ENCODE measurements at places on chromosomes 6 and 20.

- no peak for DNase-seq
Measured at GRCh38 chr6:119160911-119161310, 82.4 kb upstream of the FAM184A start.

GRCh38 chr6:84013931-84014330 is 19.6 kb upstream of the MRAP2 start:
- DNase-seq, result no peak

- DNase-seq, result no peak
Measured at GRCh38 chr6:133740816-133741215, 148.1 kb upstream of the TCF21 start.

- no peak for DNase-seq
Measured at GRCh38 chr20:41505184-41505583, 113.0 kb downstream of the CHD6 start.

- DNase-seq, result no peak
Measured at GRCh38 chr6:81614292-81614691, 138.2 kb downstream of the TENT5A start.

- DNase-seq, result no peak
Measured at GRCh38 chr6:15642276-15642675, 20.6 kb downstream of the DTNBP1 start.

GRCh38 chr6:6033858-6034257 is 27.1 kb upstream of the NRN1 start:
- DNase-seq, result no peak

GRCh38 chr6:165383323-165383722 is 73.9 kb upstream of the C6orf118 start:
- DNase-seq, result no peak

DNA sequence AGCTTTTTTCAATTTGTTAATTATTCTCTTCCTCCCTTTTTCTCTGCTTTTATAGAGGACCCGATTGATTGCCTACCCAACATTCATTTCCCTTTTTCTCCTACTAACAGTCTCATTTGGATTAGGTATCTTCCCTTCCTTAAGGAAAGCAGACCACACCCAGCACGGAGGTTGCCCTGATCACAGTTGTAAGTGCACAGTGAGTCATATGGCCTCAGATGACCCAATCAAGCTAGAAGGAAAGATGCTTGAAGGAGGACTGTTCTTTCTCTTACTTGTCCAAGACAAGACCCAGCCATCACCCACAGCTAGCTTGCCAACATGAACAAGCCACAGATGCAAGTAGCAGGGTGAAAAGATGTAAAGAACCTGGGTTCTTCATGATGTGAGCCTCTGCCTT is 518.6 kb downstream of the PKHD1 start:
- DNase-seq, result no peak

- DNase-seq, result no peak
Measured at GRCh38 chr20:32484225-32484957, 100.7 kb downstream of the NOL4L start.

GRCh38 chr6:47034421-47034820 is 7.7 kb downstream of the ADGRF1 start:
- DNase-seq, result no peak

DNA sequence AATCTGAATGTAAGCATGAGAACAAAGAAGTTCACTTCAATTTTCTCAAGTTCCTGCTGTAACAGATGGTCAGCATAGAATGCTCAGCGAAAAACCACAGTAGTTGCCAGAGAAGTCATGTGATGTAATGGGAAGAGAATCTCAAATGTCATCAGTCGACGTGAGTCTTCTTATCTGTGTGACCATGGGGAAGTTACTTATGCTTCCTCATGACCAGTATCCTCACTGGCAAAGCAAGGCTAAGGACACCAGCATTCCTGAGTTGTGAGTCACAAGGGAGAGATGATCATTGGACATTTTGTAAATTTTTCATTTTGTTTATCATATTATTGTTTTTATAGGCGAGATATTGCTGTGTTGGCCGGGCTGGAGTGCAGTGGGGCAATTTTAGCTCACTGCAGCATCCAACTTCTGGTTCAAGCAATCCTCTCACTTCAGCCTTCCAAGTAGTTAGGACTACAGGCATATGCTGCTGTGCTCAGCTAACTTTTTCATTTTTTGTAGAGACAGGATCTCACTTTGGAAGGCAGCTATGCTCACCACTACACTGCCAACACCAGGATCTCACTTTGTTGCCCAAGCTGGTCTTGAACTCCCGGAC is 21.9 kb downstream of the SGK1 start:
- no peak for DNase-seq

DNA sequence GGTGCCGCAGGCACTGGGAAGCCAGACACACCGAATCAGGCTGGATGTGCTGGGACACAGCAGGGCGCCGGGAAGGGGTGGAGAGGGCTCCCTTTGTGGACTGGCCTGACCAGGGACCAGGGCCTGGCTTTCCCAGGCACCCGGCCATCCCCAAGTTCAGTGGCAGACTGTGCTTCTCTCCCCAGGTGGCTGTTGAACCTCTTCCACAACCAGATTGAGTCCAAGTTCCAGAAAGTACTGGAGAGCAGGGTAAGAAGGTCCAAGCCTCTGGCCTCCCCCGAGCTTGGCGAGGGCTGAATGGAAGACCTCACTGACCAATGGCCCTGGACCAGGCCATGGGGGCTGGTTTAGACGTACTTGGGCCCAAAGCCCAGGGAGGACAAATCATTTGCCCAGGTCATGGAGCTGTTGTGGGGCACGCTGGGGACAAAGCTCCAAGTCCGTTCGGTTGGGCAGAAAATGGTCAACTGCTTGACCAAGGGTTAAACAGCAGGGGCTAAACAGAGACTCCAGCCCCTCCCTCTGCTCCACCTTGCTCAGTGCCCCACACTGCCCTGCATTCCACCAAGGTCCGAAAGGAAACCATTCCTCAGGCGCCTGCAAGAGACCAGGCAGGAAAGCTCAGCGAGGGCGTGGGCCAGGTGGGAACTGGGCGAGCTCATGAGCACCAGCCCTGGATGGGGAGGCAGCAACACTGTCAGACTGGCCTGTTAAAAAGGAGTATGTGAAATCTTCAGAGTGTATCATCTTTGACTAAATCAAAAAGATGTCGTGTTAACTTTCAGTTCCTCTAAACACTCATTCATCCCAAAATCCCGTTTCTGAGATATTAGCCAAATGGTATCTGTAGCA is 9.1 kb downstream of the LBP start:
- DNase-seq, result no peak

DNA sequence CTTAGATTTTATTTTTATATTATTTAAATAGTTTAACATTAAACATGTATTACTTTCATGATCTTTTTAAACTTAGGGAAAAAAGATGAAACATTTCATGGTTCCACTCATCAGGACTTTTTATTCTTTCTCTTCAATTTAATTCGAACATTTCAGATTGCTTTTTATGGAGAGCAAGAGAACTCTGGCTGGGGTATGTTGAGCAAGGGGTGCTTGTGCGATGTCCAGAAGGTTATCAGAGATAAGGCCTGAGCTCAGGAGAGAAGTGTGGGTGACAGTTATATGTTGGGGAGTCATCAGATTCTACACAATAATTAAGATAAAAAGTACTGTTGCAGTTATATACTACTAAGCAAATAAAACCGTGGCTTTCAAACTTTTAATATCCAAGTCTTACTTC is 37.5 kb downstream of the FKBP5 start:
- DNase-seq, result no peak

DNA sequence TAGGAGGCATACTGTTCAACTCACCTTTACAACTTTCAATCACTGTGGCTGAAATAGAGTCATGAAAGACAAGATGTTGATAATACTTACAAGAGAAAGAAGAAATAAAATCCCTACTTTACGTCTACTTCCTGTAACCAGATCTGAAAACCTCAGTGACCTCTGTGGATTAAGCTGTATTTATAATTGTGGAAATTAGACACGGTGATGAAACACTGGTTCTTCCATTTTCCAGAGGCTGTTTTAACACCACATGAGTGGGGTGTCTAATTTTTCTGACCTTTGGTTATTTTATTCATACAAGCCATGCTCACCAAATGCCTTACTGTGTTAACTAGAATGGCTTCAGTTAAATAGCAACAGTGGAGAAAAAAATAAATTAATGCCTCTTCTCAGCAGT is 58.5 kb upstream of the HIVEP1 start:
- DNase-seq, result no peak

DNA sequence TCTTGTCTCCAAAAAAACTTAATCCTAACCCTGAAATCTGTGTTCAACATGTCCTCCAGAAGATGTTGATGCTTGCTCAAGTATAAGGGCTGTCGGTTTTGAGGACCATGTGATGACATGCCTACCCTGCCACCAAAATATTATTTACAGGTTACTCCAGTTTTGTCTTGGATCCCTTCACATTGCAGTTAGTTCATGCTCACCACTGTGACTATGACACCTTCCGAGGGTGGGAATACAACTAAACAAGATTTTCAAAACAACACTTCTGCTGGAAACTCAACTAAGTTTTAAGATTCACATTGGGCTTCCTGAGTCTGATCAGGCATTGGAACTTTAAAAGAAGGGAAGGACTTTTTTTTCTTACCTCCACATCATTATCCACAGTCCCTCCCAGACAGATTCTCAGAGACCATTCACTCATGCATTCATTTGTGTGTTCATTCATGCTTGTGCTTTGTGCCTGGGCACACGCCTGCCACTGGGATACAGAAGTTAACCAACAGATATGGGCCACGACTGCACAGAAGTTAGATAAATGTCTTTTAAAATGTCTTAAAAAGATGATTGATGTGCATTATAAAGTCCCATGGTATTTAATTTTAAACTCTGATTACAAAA is 118.7 kb upstream of the GJE1 start:
- no peak for DNase-seq

DNA sequence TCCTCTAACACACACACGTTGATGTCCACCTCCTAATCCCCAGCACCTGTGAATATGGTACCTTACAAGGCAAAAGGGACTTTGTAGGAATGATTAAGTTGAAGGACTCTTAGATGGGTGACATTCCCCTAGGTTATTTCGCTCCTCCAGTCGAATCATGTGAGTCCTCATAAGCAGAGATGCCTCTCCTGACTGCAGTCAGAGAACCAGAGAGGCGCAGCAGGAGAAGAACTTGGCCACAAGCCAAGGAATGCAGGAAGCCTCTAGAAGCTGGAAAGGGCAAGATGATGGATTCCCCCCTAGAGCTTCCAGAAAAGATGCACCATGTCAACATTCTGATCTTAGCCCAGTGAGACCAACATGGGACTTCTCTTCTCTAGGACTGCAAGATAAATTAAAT is 133.1 kb upstream of the PTPRT start:
- DNase-seq, result no peak

DNA sequence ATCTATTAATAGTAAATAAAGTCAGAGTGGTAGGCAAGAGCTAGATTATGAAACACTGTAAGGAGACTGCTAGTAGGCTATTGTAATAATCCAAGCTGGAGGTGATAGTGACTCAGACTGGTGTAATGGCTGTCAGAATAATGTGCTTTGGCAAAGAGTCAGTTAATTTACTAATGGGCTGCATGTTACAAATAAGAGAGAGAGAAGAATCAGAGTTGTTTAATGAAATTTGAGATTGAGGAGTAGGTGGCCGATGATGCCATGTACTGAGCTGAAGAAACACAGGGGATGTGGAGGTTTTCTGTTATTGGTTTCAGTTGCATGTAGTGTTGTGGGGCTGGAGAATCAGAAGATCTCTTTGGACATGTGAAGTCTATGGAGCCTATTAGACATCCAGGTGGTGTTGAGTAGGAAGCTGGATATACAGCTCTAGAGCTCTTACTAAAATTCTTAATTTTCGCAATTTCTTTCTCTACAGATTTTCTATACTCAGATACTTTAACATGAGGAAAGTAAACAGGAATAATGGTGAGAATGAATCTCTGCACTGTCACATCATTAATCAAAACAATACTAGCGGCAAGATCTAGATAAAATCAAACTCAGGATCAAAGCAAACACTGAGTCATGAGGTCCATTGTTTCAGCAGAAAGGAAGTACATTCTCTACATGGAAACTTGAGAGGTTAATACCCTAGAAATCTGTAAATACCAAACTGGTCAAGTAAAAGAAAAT is 167.7 kb downstream of the SIM1 start:
- no peak for DNase-seq

DNA sequence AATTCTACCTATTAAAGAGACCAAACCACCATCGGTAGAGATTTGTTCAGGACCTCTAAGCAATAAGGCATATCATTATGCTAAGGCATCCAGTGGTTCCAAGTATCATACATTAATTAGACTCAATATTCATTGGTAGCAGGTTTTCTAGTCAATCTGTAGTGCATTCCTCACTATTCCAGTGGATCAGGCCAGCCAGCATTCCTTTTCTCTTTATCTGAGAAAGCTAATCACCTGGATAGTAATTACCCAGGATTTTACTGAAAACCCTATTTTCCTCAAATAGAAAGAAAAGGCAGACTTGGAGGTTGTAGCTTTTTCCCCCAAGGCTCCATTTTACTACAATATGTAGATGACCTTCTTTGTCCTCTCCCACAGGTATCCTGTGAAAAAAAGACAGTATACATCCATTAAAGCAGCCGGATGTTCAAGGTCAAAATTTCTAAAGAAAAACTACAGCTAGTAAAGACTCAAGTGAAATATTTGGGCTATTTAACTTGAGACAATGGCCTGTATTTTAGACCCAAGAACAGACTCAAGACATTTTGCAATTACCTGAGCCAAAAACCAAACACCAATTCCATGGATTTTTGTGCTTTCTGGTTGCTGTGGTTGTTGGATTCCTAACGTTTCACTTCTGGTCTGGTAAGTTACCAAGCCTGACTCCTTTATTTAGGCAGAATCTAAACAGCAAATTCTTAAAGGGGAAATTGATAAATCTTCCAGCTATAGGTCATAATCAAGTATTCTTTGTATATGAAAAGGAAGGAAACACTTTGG is 149.1 kb upstream of the MOCS1 start:
- DNase-seq, result no peak

- DNase-seq, result no peak
Measured at GRCh38 chr20:38631155-38632022, 29.8 kb downstream of the ARHGAP40 start.

DNA sequence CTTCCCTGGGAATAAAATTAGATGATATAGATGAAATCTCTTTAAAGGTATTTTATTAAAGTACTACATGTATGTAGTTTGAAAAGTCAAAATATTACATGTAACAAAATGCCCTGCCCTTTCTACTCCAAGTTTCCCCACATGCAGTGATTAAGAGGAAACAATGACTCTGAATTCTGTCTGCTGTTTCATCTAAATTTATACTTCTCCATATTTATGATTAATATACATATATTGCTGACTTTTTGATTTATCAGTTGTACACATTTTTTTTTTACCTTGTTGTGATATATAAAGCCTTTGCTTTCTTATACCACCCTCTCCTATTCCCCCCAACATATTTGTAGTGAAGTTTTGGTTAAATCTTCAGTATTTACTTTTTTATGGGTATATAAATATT is 127.9 kb downstream of the ZFAND3 start:
- DNase-seq, result no peak

DNA sequence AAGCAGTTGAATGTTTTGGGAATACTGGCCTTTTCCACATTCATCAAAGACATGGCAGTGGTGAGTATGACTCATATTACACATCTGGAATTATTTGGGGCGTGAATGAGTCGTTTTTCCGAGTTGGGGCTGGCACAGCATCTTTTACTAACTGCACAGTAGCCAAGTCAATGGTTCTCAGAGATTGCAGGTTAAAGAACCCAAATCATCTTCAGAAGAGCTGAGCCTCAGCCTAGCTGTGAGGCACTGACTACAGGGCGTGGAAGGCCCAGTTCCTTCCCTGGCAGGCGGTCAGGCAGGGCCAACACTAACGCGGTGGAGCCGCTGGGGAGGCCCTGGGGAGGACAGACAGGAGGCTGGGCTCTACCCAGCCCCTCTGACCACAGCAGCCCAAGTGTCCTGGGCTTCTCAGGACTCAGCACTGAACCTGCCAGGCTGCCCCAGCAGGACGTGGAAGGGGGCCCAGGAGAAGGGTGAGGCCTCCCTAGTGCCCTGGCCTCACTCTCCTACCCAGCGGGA is 20.1 kb upstream of the HELZ2 start:
- no peak for DNase-seq

- DNase-seq, result no peak
Measured at GRCh38 chr6:88585276-88585692, 378.1 kb downstream of the RNGTT start.

Data from thoracic aorta (tissue), 2 donors.